COR-L47 (cell line): ENCODE measurements at places on chromosomes 2 and 18.

DNA sequence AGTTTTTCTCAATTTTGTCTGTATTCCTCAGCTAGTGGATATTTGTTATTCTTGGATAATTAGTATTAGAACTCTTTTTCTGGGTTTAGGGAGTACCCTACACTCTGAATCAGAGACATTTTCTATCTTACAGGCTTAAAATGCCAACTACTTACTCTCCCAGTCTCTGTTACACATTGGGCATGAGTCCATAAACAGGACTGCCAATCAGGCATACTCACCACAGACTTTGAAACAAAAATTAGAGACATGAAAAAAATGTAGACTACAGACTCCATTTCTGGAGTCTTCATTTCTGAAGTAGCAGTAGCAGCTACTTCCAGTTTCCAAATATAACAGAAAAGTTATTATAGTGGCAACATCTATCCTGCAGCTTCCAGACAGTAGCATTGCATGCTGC is 279.7 kb downstream of the MBD5 start:
- no peak for DNase-seq

- no peak for DNase-seq
These were observed 206.2 kb downstream of the RPIA start for GRCh38 chr2:88897715-88898114.

- DNase-seq: no peak
These were observed 178.8 kb downstream of the PRKCE start for GRCh38 chr2:45830322-45830721.

GRCh38 chr2:17337507-17337906 is 180.7 kb downstream of the RAD51AP2 start:
- DNase-seq: no peak

GRCh38 chr18:53752781-53753367 is 471.6 kb downstream of the MBD2 start:
- DNase-seq: no peak

DNA sequence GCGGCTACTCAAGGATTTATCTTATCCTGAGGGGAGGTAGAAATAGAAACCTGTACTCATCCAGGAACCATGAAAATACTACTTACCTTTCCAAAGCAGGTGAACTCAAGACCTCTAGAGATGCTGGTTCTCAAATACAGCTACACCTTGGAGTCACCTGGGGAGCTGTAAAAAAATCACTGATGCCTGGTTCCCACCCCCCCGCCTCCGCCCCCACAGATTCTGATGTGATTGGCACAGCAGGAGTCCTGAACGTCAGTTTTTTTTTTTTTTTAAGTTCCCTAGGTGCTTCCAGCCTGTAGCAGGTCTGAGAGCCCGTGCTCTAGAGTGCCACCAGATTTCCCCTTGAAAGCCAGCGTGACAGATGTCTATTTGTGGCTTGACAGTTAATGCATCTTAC is 113.6 kb downstream of the MRO start:
- DNase-seq: peak; percentile 85

DNA sequence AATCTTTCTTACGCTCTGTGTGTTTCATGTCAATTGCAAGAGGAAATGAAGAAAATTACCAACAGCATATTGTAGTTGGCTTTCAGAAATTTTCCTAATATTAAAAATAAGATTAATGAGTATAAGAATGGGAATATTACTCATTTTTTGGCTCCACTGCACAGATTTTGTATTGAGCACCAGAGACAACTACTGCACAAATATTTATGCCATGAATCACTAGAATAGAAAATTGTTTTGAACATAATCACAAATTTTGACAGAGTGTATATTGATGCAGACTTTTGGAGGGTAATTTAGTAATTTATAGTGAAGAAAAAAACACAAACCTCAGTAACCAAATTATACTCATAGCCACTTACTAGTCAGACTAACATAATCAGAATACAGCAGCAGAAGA is 118.3 kb downstream of the DOK6 start:
- DNase-seq: no peak

DNA sequence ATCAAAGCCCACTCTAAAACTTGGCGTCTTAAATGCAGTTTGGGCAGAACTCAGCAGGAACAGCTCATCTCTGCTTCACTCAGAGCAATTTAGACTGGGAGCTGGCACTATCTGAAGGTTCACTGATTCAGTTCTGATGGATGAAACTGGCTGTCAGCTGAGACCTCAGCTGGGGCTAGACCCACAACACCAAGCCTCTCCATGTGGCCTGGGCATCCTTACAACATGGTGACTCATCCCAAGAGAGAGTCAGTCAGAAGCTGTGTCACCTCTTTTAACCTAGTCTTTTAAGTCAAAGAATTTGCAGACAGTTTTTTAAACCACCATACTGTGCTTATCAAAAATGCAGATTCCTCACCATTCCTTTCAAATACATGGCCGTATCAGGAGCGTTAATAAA is 62.6 kb upstream of the ZNF397 start:
- DNase-seq: no peak

- DNase-seq: no peak
These were observed 13.6 kb upstream of the NARS1 start for GRCh38 chr18:57635003-57635822.

GRCh38 chr2:133253793-133254192 is 314.5 kb downstream of the NCKAP5 start:
- DNase-seq: no peak

DNA sequence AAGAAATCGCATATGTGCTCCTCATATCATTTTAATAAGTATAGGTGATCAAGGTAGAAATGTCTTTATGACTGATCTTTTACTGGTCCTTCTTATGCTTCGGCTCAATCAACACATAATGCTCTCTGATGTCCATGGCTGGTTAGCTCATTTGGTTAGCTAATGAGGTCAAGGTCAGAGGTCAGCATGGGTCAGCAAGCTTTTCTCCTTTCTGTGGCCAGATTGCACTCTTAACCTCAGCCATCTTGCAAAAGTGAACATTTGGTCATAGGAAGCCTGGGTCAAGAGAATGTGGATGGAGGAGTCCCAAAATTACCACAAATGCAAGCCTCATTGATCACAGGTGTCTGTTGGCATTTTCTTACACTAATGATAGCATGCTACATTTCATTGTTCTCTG is 35.4 kb upstream of the DARS1 start:
- DNase-seq: no peak

DNA sequence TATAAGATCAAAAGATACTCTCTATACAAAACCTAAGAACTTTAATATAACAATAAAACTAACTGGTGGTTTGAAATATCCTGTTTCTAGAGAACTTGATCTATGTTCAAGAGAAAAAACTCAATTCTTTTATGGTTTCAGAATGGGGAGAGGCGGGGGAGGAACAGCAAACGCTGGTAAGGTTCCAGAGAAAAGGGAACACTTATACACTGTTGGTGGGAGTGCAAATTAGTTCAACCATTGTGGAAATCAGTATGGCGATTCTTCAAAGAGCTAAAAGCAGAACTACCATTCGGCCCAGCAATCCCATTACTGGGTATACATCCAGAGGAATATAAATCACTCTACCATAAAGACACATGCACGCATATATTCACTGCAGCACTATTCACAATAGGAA is 17.2 kb downstream of the FAM98A start:
- no peak for DNase-seq

DNA sequence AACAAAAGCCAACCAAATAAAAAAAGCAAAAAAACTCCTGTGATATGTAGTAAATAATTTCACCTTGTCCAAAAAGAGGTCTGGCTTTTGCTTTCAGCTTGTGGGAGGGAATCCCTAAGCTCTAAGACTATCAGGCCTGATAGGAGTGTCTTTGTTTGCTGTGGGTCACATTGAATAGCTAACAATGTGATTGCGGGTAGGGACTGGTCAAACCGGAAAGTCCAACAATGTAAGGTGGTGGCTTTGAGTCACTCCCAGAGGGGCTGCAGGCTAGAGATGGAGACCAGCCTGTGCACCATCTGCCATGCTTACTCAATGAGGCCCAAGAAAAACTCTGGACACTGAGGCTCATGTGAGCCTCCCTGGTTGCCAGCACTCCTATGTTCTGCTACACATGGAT is 192.9 kb downstream of the TFCP2L1 start:
- DNase-seq: no peak

GRCh38 chr18:79400091-79400590 is 4.4 kb downstream of the NFATC1 start:
- DNase-seq: no peak

- no peak for DNase-seq
These were observed 842.2 kb upstream of the VRK2 start for GRCh38 chr2:57204364-57204763.

GRCh38 chr2:219457784-219458369 is 23.2 kb downstream of the SPEG start:
- DNase-seq: no peak

GRCh38 chr18:61362511-61362910 is 29.3 kb downstream of the CDH20 start:
- DNase-seq: no peak

DNA sequence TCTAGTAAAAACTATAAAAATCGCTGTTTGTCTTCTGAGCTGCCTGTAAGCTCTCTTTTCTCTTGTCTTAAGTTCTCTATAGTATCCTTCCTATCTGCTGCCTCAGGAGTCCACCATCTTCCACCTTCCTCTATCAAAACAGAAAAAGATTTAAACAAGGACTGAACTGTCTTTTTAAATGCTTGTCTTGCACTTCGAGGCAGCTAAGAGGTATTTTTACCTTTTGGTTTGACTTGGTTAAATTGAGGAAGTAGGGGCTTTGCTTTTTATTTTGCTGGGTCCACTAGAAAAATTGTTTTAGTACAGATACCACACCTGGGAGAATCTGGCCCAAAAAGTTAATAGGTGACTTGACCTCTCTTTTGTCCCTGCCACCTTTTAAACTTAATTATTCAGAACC is 12.2 kb downstream of the SESTD1 start:
- no peak for DNase-seq

DNA sequence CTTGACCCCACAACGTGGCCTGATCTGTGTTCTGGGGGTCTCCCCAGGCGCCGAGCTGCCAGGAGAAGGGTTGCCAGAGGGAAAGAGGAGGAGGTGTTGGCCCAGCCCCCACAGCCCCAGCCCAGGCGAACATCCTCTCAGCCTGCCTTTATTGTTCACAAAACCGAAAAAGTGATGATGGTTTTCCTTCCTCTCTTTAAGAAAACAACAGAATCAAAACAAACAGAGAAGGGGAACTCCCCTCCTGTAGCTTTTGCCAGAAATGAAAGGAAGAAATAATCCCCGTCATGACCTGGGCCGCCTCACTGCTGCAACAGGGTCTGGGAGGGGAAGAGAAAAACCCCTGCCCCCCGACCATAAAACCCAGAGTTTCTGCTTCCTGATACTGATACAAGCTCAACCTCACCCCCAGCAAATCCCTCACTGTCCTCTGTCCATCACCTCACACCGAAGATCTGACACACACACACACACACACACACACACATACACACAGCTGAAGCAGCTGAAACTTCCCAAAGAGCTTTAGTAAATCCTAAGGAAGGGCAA is 52.0 kb downstream of the ZFP36L2 start:
- DNase-seq: no peak

DNA sequence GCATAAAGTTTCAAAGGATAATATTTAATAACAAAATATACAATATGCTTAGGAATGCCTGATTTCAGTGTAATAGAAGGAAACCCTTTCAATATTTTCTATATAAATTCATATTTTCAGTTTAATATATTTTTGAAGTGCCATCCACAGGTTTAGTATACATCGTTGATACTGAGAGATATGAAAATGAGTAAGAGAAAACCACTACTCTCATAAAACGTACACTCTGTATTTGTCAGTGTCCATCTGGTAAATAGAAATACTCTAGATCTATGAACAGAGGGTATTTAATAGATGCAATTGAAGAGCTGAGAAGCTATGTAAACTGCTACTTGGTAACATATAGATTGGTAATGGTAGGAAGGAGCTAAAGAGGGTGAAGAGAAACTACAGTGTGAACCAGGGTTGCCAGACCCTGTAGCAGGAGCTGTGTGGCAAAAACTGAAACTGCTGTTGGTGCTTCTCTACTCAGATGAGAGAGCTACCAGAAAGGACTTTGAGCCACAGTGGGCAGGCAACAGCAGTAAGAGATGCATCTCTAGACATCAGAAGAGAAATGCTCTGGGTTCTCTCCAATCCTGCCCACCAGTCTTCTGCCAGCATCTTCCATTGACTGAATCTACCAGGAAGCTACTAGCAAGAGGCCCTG is 187.4 kb downstream of the CCDC102B start:
- no peak for DNase-seq

GRCh38 chr2:75432761-75433361 is 127.9 kb downstream of the EVA1A start:
- DNase-seq: no peak

- DNase-seq: no peak
These were observed 506.5 kb downstream of the NRXN1 start for GRCh38 chr2:50525423-50525822.

- DNase-seq: no peak
These were observed 231.2 kb downstream of the TCF4 start for GRCh38 chr18:55356815-55357214.

- no peak for DNase-seq
These were observed 101.3 kb downstream of the DNAH7 start for GRCh38 chr2:195967336-195967735.

DNA sequence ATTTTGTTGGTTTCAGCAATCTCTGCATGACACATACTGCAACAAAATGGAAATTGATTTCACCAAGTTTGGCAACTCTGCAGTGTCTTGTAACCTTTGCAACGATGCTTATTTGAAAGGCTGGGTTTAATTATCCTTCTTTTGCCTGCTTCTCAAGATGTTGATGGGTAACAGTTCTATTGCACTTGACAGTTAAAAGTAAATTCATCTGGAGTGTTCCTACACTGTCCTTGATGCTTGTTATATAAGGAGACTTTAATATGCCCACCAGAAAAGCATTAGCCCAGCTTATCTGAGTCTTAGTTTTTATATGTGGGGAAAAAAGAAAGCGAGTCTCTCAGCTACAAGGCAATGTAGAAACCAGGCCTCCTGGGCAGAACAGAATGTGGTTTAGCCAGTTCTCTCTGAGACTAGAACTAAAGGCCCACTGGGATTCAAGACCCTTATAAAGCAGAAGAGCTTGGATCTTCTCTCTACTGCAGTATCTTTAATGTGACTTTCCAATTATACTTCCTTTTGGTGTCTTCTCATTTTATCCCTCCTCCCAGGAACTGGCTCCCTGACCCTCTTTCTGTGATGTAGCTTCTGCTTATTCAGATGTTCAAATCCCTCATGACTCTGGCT is 106.8 kb upstream of the LYPD6 start:
- no peak for DNase-seq

DNA sequence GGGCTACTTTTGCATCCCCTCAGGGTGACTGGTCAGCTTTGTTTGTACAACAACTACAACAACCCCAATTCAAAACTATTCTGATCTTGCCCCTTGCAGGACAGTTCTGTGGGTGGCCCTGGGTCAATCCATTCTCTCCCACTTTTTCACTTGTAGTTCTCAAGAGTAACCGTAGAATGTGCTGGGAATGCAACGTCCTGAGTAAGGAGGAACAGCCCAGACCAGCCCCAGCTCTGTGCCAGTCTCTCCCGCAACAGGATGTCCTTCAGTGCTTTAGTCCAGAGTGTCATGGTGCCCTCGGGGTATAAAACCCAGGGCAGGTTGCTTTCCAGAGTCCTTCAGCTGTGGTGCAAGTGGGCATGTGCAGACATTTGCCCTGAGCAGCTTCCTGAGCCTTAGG is 22.1 kb upstream of the TEX51 start:
- DNase-seq: no peak

- peak; percentile 32 for DNase-seq
These were observed 153.8 kb downstream of the MAP2 start for GRCh38 chr2:209577376-209578357.
